ENCODE measurements at places on chromosomes 1 and 21.

GRCh38 chr1:245319094-245319493 is 164.3 kb downstream of the KIF26B start:
- no peak for DNase-seq

DNA sequence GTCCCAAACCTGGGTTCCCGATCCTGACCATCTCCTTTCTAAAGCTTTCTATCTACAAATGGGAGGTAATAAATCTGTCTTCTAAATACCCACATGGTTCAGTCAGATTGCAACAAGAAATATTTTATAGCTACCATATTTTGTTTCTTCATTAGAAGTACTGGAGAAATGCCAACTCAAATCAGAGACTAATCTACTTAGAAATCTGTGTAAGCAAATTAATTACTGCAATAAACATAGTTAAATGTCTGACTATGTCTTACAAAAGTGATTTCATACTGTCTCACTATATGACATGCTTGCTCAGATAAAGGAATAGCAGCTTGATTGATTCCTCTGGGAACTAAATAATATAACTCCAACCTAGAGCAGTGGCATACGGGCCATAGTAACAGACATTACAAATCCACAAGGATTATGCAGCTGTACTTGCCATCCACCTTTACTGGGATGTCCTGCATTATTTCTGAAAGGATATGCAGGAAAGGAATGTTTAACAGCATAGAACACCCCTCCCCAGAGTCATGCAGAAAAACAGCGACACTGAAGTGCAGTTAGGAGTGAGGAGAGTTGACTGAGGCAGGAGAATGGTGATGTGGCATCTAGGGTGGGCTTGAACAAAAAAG is 80.3 kb downstream of the PCNX2 start:
- DNase-seq, result no peak

GRCh38 chr21:45385549-45386050 is 19.4 kb upstream of the COL18A1 start:
- no peak for DNase-seq

DNA sequence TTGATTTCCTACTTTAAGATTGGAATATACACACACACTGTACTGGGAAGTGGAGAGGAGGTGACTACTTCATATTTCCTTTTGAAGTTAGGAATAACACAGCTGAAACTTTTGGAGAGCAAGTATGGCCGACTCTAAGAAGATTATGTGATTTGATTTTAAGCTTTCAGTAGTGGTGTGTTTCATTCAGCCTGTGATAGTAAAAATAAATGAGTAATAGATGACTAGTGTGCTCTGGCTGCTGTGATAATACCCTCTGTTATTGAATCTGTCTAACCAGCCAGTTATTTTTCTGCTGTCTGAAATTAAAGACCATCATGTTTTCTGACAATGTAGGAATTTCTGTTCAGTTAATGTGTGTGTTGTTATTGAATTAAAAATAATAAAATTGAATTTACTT is 48.3 kb downstream of the CTTNBP2NL start:
- DNase-seq, result no peak

DNA sequence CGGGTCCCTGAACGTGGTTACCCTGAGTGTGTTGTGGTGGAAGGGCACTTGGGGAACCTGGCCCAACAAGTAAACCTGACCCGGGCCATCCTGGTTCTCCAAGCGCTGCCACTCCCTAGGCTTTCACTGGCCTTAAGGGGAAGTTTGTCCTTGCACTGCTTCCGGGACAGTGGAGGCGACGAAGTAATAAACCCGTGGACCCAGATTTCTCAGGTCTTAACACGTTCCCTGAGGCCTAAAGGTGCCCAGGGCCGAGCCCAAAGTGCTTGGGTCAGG is 261 bp upstream of the CCDC24 start:
- DNase-seq, result no peak

GRCh38 chr21:32102426-32102825 is 176.4 kb downstream of the MIS18A start:
- no peak for DNase-seq

Measured in activated CD8-positive, alpha-beta memory T cell treated with anti-CD3 and anti-CD28 coated beads for 48 hours (primary cell).